ENCODE measurements at places on chromosomes 1 and 21. TPM values are rescaled to one million over a fixed set of nuclear protein-coding genes. Genes with fewer than 3 reads are reported as not detected.

MARK1 gene
- 0.05 TPM for total RNA-seq

DNA sequence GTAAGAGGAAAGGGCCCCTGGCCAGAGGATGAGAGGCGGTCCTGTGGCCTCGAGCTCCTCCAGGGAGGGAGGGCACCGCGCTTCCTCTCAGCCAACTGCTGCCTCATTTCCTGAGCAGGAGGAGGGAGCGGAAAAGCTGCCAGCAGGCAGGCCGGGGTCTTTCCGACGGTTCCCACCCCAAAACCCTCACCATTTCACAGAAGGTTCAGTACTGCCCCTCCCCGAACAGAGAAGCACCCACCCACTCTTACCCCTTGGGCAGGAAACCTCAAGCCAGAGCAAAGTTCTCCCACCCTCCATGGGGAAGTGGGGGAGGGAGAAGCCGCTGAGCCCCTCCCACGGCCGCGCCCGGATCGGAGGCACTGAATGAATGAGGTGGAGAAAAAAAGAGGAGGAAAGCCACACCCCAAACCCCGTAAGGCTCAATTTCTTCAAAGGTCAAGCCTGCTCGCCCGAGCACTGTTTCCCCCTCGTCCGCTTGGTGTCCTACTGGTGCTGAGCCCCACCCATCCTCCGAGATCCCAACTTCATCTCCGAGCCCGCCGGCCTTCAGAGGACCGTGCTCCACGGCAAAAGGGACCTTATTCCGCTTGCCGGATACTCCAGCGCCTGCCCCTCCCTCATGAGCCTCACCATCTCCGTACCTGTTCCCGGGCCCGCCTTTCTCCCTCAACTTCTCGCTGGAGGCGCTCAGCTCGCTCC lies 9.4 kb downstream of the TPM3 start:
- peak overlapping the region; percentile 97 for H3K27ac ChIP-seq
- peaks cover 61% of the 10 kb centered on the region for H3K4me1 ChIP-seq
- peak overlapping the region; percentile 93 for H3K4me3 ChIP-seq
- H3K36me3 ChIP-seq = peaks cover 32% of the 10 kb centered on the region
- H3K27me3 ChIP-seq = no peaks in the 10 kb centered on the region

PLA2G4A gene
- 5.7 TPM for total RNA-seq

- peaks cover 15% of the 10 kb centered on the region for H3K27me3 ChIP-seq
- no peak overlapping the region for H3K4me3 ChIP-seq
- no peaks in the 10 kb centered on the region for H3K36me3 ChIP-seq
- DNase-seq = no peak
- H3K4me1 ChIP-seq = peaks cover 23% of the 10 kb centered on the region
These were observed 3.7 kb upstream of the FABP3 start for GRCh38 chr1:31376375-31377134.

DNA sequence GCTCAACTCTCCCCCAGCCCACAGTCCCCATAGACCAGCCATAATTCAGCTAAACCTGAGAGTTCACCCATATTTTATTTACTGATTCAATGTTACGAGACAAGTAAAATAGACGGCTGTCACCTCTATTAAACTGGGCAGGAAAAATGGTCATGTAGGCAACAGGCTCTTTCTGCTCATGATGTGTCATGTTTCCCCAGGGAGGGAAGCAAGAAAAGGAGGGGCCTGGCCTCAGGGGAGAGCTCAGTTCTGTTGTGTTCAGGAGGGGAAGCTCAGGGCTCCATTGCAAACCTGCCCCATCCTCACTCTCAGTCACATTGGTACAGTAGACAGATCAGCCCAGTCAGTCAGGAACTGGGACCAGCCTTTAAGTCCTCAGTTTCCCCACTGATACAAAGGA lies 12.8 kb downstream of the GRIK3 start:
- no peak for DNase-seq
- no peaks in the 10 kb centered on the region for H3K36me3 ChIP-seq
- no peaks in the 10 kb centered on the region for H3K4me1 ChIP-seq
- no peak overlapping the region for H3K4me3 ChIP-seq
- H3K27me3 ChIP-seq = peaks cover 27% of the 10 kb centered on the region

DNA sequence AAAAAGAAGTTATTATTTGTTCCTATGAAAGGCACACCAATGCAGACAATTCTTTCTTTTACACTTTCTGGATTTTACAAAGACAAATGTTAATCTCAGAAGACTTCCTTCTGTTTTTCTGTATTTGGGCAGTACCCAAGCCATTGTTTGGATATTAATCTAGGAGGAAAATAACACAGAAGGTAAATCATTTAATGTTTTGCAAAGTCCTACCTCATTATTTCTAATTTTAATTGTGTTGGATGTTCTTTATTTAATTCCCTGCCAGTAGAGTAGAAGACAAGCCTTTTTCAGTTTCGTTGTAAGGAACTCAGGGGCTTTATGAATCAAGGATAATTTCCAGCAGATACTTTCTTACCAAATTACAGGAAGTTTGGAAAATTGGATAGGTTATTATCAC lies 118.3 kb downstream of the VPS13D start:
- peaks cover 26% of the 10 kb centered on the region for H3K4me1 ChIP-seq
- H3K36me3 ChIP-seq = peaks cover 19% of the 10 kb centered on the region
- no peak overlapping the region for H3K4me3 ChIP-seq

GRCh38 chr1:67372136-67372535 lies 58.1 kb downstream of the SERBP1 start:
- DNase-seq = no peak
- H3K27me3 ChIP-seq = no peaks in the 10 kb centered on the region
